ENCODE measurements at places on chromosomes 7 and 10.
A peak's percentile ranks its signal among the peaks of the same experiment; 100 is the strongest.

DNA sequence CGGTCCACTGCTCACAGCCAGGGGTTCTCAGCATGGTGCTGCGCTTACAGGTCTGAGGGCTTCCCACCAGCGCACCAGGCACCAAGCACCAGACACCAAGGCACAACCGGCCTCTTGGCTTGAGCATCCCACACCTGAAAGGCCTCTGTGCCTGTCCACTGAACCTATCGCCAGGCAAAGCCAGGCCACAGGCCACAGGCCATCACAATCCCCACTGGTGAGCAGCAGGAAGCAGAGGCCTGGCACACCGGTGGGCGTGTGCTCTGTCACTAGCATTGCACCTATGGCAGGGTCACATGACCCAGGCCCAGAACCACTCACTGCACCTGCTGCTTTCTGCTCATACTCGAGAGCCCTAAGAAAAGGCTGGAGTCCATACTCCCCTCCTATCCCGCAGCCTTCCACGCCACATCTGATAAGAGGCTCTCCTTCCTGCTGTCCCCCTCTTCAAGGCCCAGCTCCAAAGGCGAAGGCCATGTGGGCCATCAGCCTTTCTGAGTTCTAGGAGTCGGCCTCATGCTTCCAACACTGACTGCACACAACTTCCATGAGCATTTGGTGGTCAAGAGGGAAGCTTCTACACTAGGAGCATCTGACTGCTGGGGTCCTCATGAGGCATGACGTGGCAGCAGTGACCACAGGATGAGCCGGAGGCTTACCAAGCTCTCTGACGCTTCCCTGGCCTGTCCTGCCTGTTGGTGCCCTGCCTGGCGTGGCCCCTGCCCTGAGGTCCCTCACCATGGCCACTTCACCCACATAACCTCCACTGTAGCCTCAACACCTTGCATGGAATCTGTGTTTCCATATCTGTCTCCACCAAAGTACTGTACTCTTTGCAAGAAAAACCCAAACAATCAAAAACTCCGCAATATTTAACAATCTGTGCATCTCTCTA lies 166.3 kb downstream of the TNS3 start:
- DNase-seq = no peak

DNA sequence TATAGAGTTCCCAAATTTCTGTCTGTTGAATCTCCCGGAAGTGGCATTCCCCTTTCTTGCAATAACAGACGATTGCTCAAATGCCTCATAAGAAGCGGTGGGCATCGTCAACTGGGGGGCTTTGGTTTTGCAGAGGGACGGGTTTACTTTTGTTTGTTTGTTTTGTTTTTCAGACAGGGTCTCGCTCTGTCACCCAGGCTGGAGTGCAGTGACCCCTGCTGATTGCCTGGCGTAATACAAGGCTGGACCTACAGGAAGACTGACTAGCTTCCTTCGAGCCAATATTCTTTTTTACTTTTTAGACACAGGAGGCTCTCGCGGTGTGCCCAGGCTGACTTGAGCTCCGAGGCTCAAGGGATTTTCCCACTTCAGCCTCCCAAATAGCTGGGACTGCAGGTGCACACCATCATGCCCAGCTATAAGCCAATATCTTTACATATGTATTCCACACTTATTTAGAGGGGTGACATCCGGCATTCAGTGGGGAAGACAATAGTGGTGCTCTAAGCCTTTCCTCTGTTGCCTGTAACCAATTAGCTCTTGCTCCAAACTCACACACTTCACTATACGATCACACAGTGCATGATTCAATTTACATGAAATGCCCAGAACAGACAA lies 58.1 kb downstream of the FHIP2A start:
- DNase-seq = peak; percentile 76

DNA sequence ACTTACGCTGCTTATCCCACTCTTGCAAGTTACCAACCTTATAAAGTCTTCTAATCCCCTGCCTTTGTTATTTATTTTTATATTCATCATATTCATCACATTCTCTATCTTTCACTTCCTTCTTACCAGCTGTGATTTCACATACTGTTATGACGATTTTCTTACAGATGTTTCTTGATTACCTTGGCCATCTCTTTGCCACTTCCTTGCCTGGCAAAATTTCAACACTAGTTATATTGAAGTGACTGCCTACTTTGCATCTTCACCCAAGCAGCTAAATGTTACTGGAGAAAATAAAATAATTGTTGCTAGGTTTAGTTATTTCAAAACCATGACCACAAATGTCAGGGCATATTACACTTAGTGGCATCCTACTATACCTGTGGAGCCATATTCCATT lies 8.8 kb upstream of the STEAP4 start:
- DNase-seq = no peak

- no peak for DNase-seq
Observed at GRCh38 chr10:14293526-14293925, 37.2 kb downstream of the FRMD4A start.

- DNase-seq = no peak
Observed at GRCh38 chr7:38393874-38394273, 120.4 kb upstream of the TARP start.

- DNase-seq = no peak
Observed at GRCh38 chr10:67098461-67098860, 172.6 kb downstream of the LRRTM3 start.

DNA sequence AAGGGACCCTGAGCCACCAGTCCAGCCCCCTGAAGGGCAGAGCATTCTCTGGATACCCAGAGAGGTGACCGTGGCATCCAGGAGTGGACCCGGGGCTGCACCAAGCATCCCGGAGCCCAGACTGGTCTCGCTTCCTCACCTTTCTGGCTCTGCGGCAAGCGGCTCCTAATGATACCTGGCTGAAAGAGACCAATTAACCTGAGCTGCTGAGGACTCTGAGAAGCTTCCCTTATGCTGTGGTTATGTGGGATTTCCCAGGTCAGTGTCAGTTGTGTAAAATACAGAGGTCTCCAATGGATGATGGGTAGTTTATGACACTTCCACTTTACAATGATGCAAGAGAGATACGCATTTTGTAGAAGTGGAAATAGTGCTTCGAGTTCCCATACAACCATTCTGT lies 51.5 kb downstream of the PFKFB3 start:
- no peak for DNase-seq

GRCh38 chr10:116915340-116915739 lies 66.0 kb downstream of the ENO4 start:
- DNase-seq = no peak

DNA sequence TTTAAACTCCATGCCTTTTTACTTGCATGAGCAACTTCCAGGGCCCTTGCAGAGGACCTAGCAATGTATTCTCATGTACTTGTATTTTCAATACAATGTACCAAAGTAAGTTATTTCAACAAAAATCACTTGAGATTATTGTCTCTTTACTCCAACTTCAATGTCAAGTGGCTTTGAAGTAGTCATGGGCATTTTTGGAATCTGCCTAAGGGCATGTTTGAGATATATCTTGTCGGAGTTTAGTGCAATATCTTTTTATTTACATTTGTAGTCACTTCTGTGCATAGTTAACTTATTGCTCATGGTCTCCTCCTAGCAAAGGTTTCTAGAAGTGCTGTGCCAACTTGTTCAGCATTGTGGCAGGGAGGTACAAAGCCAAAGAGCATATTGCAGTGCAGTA lies 508.7 kb upstream of the SEMA3D start:
- DNase-seq = no peak

DNA sequence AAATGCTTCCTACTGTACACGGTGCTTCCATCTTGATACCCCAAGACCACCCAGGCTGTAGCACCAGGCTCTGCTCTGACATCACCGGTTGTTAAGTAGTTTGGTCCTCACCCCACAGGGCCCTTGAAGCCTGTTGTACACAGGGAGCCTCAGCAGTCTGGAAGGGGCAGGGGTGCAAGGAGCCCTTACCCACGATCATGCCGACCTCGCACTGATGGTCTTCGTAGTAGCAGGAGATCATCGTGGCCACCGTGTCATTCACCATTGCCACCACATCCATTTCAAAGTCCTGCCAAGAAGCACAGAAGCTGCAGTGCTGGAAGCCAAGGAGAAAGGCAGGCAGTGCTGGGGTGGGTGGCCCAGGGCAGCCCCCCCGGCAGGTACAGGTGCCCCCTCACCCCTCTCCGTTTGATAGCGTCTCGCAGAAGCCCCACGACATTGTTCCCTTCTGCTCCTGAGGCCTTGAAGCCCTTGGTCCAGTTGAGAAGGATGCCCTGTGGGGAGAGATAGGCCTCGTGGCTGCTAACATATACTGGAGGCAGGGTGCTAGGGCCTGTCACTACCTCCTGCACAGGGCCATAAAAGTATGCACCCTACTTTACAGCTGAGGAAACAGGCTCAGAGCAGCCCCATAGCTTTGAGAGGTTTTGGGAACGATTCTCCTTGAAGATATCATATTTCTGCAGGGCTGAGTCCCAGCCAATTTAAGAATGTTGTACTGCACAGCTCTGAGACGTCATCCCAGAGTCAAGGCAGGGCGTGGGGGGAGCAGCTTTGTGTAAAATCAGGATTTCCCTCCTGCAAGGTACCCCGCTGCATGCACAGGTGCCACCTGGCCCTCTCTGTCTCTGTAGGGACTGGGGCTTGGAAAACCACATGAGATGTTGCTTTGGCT lies 8.7 kb upstream of the MYL7 start:
- no peak for DNase-seq

GRCh38 chr10:26467639-26468038 lies 29.5 kb downstream of the APBB1IP start:
- no peak for DNase-seq

GRCh38 chr10:27252267-27253000 lies 11.8 kb upstream of the ACBD5 start:
- peak; percentile 86 for DNase-seq

DNA sequence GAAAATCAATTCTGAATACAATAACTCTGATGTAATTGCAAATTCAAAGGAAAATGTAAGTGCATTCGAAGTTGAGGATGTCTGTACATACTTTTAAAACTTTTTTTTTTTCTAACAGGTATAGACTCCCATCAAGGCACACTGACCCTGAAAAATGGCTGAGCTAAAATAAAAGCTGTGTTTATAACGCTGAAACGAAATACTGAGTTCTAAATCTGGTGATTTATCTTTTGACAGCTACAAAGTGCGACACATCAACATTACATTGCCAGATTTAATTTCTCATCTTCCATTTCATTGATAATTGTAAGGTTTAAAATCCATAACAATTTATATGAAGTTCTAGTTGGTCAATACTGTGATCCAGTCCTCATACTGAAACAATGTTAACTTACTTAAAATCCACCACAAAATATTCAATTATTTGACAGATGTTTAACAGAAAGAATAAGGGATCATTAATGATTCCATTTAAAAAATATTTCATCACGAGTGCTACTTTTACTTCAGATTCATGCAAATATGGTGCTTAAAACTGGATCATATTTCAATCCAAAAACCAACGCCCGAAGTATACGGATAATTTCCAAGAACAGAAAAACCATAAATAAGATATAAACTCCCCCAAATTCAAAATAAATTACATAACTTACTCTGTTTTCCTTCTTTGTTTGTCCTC lies 1.4 kb downstream of the RAB11FIP2 start:
- no peak for DNase-seq

- no peak for DNase-seq
Observed at GRCh38 chr7:121083790-121084251, 95.3 kb downstream of the CPED1 start.

DNA sequence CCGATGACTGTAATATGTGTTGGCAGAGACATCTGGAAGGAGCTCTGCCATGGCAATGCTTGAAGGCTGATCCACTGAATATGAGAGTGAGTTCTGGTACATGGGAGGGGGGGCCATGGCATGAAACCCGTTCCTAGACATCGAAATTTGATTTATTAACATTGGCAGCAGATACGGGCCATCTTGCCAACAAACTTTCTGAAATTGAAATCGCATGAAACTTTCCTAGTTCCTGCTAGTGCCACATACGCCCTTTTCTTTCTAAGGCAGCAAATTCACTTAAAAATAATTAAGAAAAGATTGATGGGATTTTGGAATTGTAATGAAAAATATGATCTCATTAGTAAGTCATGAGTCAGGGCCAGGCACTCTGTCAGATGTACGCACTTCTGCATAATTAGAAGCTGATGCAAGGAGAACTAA lies 91.8 kb upstream of the KMT2C start:
- DNase-seq = no peak

GRCh38 chr7:142556740-142557139 lies 192.5 kb upstream of the PRSS1 start:
- peak; percentile 46 for DNase-seq

DNA sequence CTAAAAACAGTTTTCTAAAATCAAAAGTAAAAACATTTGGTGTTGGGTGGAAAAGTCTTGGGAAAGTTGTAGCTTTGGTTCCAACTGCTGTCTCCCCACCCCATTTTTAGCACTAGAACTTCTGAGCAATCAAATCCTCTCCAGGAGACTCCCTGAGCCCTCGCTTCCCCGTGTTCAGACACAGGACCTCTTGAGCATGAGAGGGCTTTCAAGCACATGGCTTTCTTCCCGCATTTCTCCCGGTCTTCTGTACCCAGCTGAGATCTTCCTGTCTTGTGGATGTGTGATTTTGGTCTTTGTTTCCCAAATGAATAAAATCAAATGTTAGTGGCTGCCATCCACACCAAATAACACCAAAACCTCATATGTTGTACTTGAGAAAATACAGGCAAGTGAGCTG lies 5.0 kb downstream of the CXCL12 start:
- DNase-seq = no peak

GRCh38 chr10:115355162-115355760 lies 262.1 kb downstream of the ATRNL1 start:
- no peak for DNase-seq

DNA sequence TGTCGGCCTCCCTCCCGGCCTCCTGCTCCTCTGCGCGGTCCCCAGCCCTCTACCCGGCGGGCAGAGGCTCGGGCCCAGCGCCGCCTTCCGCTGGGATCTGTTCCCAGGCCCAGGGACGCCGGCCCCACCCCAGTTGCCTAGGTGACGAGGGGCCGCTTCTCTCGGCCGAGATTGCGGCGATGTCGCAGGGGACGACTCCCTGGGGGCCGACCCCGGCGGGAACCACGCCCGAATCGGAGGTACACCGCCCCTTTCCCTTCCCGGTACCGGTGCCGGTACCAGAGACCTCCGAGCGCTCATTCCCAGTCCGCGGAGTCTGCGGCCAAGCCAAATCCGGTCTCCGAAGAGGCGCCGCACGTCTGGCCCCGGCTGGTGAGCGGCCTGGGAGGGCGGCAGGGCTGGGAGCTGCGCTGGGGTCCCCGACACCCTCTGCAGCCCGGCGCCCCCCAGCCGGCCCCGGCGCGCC lies at the start of gene CABCOCO1:
CABCOCO1 (plus strand) TSS at position 136 of the 466 bp plus-strand sequence; CDS start at position 180, 44 bp downstream.
- DNase-seq = no peak

DNA sequence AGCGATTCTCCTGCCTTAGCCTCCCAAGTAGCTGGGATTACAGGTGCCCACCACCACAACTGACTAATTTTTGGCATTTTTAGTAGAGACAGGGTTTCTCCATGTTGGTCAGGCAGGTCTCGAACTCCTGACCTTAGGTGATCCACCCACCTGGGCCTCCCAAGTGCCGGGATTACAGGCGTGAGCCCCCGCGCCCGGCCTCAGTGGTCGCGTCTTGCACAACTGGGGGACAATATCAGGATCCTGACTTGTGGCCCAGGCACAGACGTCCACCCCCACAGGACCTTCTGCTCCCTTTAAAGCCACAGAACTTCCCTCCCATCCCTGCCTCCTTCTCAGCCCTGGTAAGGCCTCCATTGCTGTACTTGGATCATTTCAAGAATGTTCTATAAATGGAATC lies 16.8 kb upstream of the LARP4B start:
- no peak for DNase-seq

GRCh38 chr10:86261941-86262687 lies 104.5 kb downstream of the GRID1 start:
- DNase-seq = peak; percentile 40

- DNase-seq = no peak
Observed at GRCh38 chr7:105635197-105635596, 53.9 kb upstream of the EFCAB10 start.

All from activated CD8-positive, alpha-beta memory T cell treated with anti-CD3 and anti-CD28 coated beads, Interleukin-2, amount 10 ng/mL, durations not matched to agents 7 days and 5 days (primary cell).